ENCODE measurements at places on chromosomes 5 and 9.

DNA sequence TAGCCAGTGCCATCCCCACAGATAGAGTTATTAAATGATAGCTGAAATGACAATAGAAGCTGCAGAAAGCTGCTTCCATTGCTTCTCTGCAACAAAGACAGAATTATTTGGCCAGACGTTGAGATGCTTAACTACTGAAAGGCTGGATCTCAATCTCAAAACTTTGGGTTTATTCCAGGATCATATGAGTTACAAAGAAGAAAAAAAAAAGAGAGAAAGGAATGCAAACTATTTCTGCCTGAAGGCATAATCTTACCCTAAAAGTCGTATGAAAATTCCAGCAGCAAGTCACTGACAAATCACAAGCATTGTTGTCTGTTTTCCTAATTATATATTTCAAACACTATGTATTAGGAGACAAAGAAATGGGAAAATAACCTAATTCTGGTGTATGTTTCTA, 12.8 kb upstream of the TYRP1 start:
- DNase-seq = no peak

DNA sequence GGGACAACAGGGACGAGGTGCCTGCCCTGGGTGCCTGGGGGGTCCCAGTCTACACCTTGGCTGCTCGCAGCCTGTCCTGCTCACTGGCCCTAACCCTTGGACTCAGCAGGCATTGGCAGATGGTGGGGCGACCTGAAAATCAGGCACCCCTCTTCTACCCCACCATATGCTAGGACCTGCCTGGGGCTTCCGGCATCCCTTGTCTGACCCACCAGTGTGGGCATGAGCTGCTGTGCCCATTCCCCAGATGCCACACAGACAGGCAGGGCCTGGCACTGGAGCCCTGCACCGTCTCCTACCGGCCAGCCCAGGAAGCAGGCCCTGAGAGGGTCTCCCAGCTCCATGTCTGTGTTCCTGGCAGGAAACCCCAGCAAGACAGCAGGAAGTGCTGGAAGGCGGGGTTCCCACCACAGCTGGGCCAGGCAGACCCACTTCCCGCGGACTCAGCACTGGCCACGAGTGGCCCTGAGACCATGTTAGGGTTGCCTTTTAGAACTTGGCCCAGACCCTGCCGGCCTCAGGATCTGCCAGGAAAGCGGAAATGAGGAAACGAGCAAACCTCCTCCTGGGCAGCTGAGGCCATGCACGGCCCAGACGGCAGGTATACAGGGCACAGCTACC, 3.1 kb downstream of the NINJ1 start:
- DNase-seq = no peak

- DNase-seq = no peak
These were observed 295.4 kb downstream of the CSNK1G3 start for GRCh38 chr5:123807177-123807945.

GRCh38 chr9:136531904-136532798, 13.7 kb downstream of the NOTCH1 start:
- no peak for DNase-seq

- no peak for DNase-seq
These were observed 286.5 kb downstream of the MLLT3 start for GRCh38 chr9:20335668-20336332.

GRCh38 chr9:2727374-2727773, 10.1 kb downstream of the KCNV2 start:
- DNase-seq = no peak

- DNase-seq = peak; percentile 73
These were observed 178.7 kb upstream of the FBXL17 start for GRCh38 chr5:108560581-108560980.
